Activated naive CD4-positive, alpha-beta T cell (primary cell): ENCODE measurements at places on chromosomes 7 and 10.

DNA sequence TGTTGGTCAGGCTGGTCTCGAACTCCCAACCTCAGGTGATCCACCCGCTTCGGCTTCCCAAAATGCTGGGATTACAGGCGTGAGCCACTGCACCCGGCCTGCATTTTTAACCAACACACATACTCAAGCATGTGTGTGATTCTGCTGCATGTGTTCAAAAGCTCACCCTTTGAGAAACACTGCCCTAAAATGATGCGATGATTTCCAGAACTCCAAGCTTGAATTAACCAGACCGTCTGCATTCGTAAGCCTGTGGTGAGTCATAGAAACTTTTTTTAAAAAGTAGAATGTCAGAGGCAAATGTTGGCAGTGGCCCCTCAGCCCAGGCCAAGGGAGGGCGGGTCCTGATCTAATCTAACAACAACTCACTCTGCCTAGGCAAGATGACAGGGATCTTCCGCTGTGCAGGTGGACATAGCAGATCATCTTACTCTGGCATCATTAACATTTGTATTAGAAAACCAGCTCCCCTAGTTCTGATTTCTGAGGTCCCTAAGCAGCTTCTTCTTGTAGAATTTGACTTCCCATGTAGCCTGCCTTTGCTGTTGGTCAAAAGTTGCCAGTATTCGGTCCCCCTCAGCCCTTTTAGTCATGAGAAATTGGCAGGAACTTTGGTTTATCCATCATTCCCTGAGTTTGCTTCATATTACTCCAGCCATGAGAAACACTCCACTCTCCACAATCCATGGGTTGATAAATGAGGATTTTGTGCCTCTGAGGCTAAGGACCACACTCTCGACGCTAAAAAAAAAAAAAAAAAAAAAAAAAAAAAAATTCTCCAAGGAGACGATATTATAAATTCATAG is 190.4 kb downstream of the SKIDA1 start:
- DNase-seq: no peak

- DNase-seq: no peak
Observed at GRCh38 chr10:93087846-93088245, 14.2 kb downstream of the CYP26A1 start.

DNA sequence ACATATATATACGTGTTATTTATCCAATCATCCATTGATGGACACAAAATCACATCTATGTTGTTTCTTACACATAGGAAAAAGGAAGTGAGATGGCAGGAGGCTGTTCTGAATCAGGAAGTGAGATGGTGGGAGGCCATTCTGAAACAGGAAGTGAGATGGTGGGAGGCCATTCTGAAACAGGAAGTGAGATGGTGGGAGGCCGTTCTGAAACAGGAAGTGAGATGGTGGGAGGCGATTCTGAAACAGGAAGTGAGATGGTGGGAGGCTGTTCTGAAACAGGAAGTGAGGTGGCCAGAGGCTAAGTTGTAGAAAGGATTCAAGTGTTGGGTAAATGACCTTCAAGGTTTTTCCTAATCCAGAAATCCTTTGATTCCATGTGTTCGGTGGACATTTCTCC is 921.5 kb downstream of the TYW1 start:
- DNase-seq: no peak

GRCh38 chr10:102236006-102236405 is 5.3 kb downstream of the PITX3 start:
- no peak for DNase-seq

DNA sequence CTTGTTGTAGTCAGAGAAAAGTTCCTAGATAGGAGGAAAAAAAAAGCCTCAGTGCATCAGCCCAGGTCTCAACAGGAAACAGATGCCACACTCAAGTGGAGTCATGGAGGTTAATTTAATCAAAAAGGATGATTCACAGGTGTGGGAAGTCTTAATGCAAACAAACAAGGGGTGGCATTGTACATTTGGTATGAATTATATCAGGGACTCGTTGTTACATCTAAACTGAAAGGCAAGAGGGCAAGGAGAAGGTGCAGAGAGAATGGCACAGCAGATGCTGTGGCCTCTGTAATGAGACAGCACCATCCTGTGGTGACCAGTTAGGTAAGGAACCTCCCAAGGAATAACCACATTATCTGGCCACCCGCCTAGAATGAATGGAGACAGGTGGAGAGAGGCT is 133.7 kb downstream of the PTPRZ1 start:
- no peak for DNase-seq

- DNase-seq: peak; percentile 46
Observed at GRCh38 chr7:143381427-143382125, 431 bp downstream of the ZYX start.

GRCh38 chr7:111729483-111729882 is 167.2 kb upstream of the IMMP2L start:
- no peak for DNase-seq

DNA sequence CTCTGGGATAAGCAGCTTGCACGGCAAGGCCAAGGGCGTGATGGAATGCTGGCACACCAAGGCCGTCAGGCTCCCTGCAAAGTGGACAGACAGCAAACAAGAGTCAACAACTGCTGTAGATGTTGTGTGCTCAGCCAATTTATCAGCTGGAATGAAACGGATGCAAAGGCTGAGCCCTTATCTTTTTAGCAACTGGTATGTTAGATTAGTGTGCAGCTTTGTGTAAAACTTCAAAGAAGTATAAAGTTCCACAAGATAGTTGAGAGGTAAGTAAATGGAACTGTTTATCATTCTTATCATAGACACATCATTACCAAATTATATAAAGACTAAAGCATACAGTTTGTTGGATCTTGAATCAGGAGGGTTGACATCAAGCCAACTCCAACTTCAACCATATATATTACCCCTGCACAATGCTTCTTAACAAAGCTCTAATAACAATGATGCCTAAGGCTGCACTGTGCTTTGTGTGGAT is 289.0 kb downstream of the TNS3 start:
- no peak for DNase-seq

GRCh38 chr7:13407911-13408310 is 581.6 kb downstream of the ETV1 start:
- no peak for DNase-seq

DNA sequence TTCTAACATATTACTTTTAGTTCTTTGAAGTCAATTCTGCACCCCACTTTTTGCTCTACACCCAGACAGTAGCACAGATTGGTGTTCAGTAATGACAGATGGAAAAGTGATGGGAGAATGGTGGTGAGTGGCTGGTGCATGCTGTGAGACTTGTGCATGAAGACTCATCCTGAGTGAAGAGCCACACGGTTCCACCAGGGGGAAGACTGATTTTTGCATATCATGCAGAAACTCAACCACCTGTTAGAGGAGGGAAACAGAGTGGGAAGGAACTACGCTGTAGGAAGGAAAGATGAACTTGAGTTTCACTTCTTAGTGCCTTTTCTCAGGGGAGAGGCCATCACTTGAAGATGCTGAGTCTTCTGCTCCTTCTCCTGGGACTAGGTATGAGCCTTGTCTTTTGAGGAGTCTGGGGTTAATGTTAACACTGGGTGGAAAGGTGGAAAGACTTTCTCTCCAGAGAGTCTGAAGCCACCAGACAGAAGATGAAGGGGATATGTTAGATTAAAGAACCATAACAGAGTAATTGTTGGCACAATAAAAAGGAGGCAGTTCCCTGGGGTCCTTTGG is 9.3 kb upstream of the PRSS1 start:
- no peak for DNase-seq

GRCh38 chr7:149624006-149624405 is 126.4 kb upstream of the ZNF746 start:
- peak; percentile 44 for DNase-seq

DNA sequence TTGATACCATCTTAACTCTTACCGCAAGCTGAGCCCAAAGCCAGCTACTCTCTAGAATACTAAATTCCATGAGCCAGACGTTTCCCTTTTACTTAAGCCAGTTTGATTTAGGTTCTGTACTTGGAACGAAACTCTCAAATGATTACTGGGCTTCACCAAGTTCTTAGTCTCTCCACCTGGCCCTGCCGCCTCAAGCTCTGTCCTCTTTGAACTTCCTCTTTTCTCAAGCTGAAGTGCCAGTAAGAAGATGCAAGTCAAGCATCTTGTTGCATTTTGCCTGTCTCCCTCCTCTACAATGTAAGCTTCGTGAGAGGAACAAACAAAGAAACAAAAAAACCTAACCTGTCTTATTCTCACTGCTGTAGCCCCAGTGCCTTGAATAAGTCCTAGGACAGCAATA is 358.2 kb upstream of the NPVF start:
- DNase-seq: no peak

DNA sequence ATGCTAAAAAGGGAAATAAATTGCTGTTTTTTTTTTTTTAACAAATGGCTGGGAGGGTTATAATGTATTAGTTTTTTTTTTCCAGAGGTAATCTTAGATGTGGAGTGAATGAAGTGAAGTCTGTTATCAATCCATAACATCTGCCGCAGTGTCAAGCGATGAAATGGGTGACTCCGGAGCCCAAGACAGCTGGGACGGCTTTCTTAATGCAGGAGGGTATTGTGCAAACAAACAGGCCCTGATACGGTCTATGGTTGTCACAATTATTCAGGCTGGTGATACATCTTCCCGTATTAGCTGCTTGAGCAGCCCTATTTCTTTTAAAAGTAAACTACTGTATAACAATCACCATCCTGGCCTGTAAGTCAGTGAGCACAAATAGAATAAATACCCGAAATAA is 1231.2 kb downstream of the GATA3 start:
- DNase-seq: no peak

GRCh38 chr7:75995052-75995471 is 667 bp upstream of the TMEM120A start:
- no peak for DNase-seq

DNA sequence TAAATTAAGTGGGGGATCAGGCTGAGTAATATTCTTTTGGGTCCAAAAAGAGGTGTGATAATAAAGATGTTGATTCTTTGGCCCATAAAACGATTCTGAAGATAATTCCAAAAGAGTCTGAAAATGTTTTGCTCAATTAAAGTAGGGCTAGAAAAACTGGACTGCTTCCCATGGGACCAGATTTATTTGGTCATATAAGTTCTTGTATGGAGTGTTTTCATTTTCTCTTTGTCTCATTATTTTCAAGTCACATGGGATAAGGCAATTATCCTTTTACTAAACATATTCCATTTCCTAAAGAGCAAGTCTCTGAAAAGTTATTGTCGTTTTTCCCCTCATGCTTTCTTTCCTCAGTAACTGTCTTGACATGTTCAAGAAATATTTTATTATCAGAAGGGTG is 41.5 kb downstream of the CDK6 start:
- no peak for DNase-seq

DNA sequence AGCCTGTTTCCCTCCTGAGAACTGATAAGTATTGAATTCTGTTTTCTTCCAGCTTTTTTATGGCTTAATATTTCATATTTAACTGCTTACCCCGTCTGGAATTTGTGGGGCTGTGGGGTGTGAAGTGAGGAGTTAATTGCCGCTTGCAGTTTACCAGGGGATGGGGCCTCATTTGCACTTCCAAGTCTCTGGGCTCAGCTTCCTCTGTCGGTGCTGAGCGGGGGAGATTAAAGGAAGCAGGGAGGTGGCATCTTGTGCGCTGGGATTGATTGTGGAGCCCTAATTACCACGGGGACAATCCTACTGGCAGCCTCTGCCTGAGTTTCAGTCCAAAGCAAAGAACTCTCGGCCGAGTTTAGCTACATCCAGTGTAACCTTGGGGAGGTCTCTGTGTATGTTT is 33.4 kb downstream of the ELFN1 start:
- no peak for DNase-seq

- DNase-seq: no peak
Observed at GRCh38 chr7:152894295-152895170, 135.0 kb downstream of the ACTR3B start.

- no peak for DNase-seq
Observed at GRCh38 chr7:159015454-159016410, 128.9 kb downstream of the VIPR2 start.

GRCh38 chr10:58700591-58700990 is 187.9 kb downstream of the BICC1 start:
- no peak for DNase-seq

DNA sequence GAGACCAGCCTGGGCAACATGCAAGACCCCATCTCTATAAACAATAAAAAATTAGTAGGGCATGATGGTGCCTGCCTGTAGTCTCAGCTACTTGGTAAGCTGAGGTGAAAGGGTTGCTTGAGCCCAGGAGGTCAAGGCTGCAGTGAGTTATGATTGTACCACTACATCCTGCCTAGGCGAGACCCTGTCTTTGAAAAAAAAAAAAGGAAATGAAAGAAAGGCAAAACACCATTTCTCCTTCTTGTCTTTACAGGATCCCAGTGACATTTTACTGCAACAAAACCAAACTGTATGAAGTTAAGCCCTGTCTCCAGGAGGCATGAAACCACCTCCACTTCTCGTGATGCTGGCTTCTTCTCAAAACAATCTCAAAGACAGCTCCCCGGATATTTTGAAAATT is 29.9 kb upstream of the PBLD start:
- no peak for DNase-seq

- DNase-seq: no peak
Observed at GRCh38 chr10:110648692-110649346, 4.7 kb downstream of the RBM20 start.

GRCh38 chr10:129730993-129731325 is 233.1 kb downstream of the EBF3 start:
- no peak for DNase-seq

DNA sequence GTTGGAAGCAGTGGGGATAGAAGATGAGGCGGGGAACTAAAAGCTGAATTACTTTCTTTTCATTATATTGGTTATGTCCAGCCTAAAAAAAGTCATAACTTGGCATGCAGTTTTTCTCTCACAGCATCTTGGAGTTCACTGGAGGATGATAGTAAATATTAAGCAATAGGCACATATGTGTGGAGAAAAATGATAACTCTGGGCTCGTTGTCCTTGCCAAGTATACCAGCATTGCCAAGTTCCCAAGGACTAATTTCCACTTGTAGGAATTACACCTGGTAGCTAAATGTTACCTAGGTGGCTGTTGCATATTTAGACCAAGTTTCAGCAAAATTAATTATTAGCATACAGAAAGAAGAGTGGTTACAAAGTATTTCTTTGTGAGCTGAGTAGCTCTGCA is 1007.6 kb downstream of the ANKRD7 start:
- no peak for DNase-seq

GRCh38 chr10:118271671-118272070 is 70.5 kb downstream of the FAM204A start:
- DNase-seq: no peak

DNA sequence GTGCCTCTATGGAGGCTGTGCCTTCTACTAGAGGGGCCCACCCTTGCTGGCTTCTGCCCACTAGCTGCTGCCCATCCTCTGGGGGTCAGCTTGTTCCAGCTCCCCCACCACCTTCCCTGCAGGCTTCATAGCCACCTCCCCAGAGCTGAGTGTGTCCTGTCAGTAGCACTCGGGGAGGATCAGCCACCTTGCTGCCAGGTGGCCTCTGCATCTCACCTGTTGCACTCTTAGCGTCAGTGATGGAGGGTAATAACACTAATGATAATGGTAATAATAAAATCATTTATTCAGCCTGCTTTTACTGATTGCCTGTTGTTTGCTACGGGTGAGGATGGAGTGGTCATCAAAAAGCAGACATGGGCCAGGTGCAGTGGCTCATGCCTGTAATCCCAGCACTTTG is 377.6 kb downstream of the LRMDA start:
- no peak for DNase-seq

- DNase-seq: no peak
Observed at GRCh38 chr7:40544221-40544723, 409.5 kb downstream of the SUGCT start.

- DNase-seq: no peak
Observed at GRCh38 chr7:36906448-36906847, 182.2 kb upstream of the AOAH start.

- no peak for DNase-seq
Observed at GRCh38 chr10:43252166-43252782, 14.6 kb downstream of the RASGEF1A start.
